Inflammatory macrophage treated with lipopolysaccharide for 4 hours (primary cell): ENCODE measurements at places on chromosomes 5 and 9.

DNA sequence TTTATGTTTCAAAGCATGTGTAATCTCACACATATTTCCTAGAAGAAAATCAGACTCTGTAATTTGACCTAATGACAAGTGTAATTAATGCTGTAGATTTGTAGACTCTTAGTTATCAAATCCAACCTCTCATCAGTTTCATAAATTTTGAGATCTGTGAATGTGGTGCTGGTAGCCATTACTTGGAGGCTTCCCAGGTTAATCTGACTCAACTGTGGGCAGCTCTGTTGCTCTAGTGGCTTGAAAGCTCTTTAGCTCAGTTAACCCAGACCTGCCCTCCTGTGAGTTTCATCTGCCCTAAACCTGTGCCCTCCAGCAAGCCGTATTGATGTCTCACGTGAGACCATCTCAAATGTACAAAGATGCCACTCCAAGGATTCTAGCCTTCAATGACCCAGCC is 323.4 kb downstream of the FBXL7 start:
- no peak for DNase-seq

- no peak for DNase-seq
Observed at GRCh38 chr9:8684978-8685708, 885.6 kb upstream of the DMAC1 start.

- no peak for DNase-seq
Observed at GRCh38 chr5:45264447-45264846, 431.7 kb downstream of the HCN1 start.

- no peak for DNase-seq
Observed at GRCh38 chr5:61805101-61805500, 473.0 kb downstream of the ZSWIM6 start.

DNA sequence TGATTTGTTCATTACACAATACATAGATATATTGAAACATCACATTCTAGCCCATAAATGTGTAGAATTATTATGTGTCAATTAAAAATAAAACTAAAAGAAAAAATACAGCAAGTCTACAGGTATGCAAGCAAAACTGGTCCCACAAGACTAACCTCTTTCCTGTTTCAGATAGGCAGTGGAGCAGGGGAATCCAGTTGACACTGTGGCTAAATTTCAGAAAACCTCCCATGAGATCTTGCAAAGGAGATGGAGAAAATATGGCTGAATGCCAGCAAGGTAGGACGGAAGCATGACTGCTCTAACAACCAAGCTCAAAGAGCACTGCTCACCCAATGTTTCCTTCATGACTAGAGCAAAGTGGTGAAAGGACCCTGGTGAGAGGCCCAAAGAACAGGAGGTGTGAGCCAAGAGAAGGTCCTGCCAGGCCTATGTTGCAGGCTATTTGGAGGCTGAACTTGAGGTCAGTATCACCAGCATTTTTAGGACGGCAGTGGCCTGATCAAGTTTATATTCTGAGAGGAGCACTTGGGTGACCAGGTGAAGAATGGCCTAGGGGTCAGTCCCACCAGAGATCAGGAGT is 1.1 kb upstream of the SH3TC2 start:
- DNase-seq, result no peak

DNA sequence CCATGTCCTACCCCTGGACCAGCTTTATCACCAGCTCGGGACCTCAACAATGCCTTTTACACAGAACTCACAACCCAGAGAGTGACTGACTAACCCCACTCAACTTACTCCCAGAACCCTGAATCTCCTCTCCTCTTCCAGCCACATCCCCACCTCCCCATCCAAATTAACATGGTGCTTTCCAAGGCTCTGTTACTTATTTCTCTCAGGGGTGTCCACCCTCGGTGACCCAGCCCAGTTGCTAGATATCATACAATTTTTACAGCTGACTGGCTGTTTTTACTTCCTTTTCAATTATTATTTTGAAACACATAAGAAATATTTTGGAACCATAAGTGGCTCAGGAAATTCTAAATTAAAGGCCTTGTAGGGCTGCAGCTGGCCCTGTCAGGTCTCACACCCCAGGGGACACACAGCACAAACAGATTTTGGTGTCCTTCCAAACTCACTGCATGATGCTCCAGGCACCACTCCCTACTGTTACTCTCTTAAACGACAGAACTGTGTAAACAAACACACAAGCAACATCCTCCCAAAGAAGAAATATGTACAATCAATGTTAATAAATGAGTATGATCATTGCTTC is 180.6 kb downstream of the ADAMTS12 start:
- no peak for DNase-seq

GRCh38 chr5:67013719-67014118 is 182.9 kb downstream of the CD180 start:
- DNase-seq, result no peak

GRCh38 chr5:79772651-79773050 is 83.0 kb downstream of the CMYA5 start:
- no peak for DNase-seq

DNA sequence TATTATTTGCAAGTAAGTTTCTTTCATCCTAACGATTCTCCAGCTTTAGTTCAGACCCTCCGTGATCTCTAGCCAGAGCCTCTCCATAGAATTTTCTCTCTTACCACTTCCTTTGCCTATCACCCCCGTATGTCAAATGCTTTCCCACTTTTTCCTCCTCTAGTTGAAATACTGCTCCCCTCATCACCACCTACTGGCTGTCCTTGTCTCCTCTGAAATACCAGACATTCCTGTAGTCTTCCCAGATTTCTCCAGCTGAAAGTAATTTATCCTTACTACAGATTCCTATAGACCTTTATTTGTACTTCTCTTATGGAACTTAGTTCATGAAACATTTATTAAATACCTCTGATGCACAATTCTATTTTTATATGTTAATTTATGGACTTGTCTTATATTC is 36.0 kb upstream of the GLIPR2 start:
- no peak for DNase-seq

DNA sequence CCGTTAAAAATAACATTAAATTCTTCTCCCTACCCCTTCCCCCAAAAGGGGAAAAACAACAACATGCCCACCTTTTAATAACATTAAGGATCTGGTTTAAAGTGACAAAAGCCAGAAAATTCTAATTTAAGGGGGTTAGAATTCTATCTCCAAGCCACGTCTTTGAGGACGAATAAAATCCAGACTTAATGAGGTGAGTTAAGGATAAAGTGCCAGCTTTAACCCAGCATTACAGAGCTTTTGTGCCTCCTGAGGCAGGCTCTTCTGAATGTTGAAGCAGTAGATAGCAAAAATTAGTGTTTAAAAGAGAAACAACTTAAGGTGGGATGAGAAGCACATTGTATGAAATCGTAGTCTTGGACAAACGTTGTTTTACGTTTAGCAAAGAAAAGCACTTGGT is 329.0 kb upstream of the MPDZ start:
- DNase-seq, result no peak

DNA sequence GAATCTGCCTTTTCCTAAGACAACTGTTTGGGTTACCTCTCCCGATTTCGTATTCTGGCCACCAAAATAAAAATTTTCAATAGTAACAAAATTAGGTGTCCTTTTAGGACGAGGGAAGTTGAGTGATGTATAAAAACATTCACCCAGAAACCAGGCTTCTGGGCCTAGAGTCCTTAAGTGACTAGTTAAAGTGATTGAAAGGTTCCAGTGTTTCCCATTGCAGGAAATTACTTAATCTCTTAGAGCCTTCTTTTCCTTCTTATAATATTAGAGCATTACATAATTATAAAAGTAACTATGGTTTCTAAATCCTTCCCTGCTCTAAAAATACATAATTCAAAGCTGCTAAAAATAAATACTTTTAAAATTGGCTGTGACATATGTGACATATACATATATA is 7.3 kb downstream of the MCIDAS start:
- DNase-seq, result no peak

DNA sequence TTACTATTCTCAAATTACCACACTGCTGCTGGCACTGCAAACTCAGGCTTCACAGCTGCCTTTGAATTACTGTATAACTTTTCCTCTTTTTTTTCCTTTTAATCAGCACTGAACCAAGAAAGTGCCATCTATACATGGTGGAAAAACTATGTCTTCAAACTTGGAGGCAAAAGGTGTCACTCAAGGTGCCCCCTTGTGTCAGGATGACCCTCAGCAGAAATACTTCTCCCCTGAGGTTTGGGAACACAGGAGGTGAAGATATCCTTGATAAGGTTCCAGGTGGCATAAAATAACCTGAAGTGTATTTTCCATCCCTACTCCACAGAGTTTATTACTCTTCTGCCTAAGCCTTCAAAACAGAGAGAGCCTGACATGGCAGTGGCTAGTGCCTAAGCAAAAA is 14.5 kb downstream of the FRMD3 start:
- DNase-seq, result no peak

DNA sequence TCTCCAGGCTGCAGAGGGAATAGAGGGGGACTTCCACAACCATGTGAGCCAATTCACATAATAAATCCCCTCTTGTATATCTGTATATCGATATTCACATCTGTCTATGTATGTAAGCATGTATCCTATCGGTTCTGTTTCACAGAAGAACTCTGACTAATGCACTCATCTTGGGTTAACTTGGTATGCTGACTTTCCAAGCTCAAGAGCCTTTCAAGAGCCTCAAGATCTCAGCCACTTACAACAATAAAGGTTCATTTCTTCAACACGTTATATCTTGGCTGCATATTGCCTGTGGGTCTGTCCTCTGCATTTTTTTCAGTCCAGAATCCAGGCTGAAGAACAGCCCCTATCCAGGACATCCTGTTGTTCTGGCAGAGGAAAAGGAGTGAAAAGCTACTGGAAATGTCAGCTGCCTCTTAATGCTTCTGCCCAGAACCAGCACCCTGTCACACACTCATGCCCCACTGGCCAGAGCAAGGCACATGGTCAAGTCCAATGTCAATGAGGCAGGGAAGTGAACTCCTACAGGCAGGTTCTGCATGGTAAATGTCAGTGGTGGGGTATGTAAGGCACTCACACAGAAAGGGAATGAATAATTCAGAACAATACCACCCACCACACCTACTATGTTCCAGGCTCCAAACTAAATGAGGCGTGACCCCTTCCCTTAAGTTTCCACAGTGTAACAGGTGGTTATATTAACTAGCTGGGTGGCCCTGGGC is 91.6 kb upstream of the ICE1 start:
- DNase-seq, result no peak

GRCh38 chr9:77753180-77753579 is 105.1 kb upstream of the GNA14 start:
- no peak for DNase-seq

- peak; percentile 63 for DNase-seq
Observed at GRCh38 chr9:9924376-9924775, 688.4 kb downstream of the PTPRD start.

GRCh38 chr5:158140120-158140731 is 281.3 kb upstream of the CLINT1 start:
- no peak for DNase-seq

DNA sequence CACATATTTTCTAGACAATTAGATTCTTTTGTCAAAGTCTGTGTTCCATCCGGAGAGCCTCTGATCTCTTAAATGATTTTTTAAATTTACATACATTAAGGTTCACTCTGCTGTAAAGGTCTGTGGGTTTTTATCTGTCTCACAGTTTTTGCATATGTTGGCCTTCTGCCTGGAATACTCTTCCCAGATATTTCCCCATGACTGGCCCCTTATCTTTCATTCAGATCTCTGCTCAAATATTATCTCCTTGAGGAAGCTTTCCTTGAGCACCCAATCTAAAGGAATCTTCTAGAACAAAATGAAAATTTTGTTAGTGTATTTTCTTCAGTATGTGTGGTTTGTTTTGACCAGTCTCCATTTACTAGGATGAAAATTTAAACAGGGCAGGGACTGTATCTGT is 26.3 kb downstream of the FAF2 start:
- no peak for DNase-seq

DNA sequence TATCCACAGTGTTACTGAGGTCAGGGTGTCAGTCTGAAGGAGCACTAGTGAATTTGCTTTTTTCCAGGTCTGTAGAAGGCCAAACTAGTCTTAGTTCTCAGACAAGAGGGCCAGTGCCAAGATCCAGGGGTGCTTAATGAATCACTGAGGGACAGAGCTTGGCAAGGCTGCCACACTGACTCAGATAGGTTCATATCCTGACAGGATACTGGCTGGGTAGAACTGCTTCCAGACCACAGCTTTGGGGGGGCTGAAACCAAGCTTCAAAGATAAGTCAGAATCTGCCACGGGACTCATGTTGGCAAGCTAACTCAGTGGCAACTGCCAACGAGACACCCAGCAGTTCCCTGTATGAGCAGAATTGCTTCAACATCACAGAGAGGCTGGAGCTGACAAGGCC is 1125.4 kb downstream of the EFNA5 start:
- no peak for DNase-seq

GRCh38 chr5:159581502-159582249 is 251.4 kb upstream of the IL12B start:
- peak; percentile 12 for DNase-seq

DNA sequence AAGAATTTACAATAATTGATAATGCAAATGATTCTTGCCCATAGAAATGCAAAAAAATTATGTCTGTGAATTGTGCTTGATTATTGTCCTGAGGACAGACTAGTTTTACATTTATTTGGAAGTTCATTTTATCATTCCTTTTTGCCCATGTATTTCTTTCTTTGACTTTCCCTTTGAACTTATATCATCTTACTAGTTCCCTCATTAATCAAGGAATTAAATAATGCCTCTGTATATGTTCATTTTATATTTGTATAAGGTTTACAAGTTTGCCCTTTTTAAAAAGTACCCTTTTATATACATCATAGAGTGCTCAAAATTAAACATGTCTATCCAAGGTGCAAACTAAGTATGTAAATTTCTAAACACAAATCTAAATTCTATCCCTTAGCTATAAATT is 501.6 kb downstream of the NTRK2 start:
- no peak for DNase-seq

- no peak for DNase-seq
Observed at GRCh38 chr9:75602060-75602459, 288.4 kb upstream of the PCSK5 start.
